ENCODE measurements at places on chromosomes 3 and 15.

GRCh38 chr3:135760581-135760980, 204.9 kb upstream of the PPP2R3A start:
- no peak for DNase-seq

DNA sequence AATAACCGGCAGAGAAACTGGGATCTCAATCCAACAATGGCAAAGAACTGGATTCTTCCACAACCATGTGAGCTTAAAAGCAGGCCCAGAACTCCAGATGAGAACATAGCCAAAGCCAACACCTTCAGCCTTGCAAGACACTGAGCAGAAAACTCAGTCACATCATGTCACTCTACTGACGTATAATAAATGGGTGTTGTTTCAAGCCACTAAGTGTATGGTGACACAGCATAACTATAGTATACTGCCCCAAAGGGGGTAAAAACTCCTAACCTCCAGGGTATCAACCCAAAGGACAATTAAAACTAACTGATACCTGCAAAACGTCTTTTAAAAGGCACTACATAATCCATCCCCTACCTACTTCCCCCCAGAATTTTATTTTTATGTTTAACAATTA, 69.5 kb downstream of the TRANK1 start:
- no peak for DNase-seq

DNA sequence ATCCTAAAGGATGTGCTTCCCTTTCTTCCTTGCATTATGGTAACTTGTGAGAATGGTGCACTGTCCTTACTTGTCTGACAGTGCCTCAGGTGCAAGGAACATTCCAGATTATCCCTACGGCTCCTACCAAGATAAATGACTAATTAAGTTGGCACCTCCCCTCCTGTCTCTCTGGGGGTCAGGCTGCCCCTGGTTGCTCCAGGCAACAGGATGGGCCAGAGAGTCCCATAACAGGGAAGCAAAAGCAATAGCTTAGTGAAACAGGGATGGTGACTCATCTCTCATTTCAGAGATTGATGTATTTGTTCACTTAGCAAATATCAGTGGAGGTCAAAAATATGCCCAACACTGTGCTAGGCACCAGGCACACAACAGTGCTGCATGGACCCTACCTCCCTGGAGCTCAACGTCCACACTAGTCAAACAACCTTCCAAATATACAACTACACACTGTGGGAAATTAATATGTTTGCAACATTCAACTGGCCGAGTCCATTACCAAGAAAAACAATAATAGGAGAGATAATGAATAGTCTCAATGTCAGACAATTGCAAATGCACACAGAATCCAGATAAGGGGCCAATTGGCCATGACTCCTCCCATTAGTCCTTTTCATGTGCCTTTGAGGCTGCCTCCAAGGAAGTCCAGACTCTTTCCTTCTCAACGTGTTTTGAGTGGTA, 249.0 kb downstream of the TLE3 start:
- no peak for DNase-seq

GRCh38 chr3:110180733-110181132, 843.4 kb upstream of the DPPA4 start:
- no peak for DNase-seq

GRCh38 chr3:66490984-66491383, 9.8 kb downstream of the LRIG1 start:
- no peak for DNase-seq

DNA sequence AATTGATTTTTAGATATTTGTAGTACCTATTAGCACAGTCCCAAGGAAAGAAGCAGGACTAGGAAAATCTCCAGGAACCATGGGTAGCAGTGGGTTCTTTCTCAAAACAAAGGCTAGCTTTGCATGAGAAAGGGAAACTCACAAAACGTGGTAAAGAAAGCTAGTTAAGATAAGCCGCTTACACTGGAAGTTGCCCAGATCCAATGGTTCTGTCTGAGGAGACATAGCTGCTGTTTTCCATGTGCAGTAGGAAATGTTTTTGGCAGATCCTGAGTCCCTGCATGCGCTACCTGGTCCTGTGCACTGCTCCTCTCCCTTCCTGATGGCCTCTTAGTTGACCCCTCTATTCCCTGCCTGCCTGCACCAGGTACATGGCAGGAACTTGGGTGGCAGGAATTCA, 60.4 kb downstream of the TFG start:
- DNase-seq, result no peak

DNA sequence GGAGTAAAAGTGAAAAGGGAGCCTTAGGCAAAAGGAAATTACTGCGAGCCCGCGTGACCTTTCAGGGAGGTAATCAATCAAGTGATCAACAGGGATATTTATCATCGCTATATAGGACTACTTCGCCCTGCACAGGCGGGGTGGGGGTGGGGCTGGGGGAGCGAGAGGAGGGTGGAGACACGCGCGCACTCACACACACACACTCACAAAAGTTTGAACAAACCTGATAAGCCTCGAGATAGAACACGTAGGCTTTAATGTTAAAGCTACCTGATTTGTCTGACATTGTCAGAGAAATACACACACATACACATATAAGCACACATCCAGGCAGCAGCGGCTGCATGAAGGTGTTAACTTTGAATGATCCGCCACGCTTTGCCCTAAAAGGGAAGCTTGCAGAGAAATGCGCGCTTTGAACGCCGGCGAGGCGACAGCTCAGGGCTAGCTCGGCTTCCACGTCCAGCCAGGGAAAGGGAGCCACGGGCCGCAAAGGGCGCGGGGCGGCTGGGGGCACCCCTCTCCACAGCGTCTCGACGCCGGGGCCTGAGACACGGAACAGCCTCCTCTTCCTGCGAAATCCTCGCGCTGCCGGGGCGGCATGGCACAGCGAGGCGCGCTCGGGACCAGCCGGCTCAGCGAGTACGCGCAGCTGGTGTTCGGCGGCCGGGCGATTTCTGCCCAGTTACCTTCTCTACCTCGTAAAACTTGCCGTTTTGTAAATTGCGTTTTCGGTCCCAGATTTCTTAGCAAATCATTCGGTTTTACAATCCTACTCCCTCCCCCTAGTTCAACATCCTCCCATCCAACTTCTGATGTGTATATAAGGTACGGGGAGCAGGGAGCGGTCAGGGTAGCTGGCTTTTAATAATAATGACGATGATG, 4.8 kb upstream of the MECOM start:
- DNase-seq, result peak; percentile 35

DNA sequence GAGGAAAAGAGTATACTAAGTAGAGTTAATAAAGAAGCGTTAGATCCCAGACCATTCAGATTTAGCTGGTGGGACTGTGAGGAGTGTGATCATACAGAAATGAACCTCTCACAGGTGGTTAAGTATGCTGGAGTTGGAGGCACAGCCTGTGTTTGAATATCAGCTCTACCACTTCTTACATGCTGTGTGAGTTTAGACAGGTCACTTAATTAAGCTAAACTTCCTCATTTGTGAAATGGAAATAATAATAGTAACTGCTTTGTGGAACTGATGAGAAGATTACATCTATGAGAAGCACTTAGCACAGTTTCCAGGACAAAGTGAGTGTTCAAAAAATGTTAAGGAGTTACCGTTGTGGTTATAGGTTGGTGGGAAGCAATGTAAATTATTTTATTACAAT, 8.4 kb downstream of the ACP3 start:
- DNase-seq, result no peak

DNA sequence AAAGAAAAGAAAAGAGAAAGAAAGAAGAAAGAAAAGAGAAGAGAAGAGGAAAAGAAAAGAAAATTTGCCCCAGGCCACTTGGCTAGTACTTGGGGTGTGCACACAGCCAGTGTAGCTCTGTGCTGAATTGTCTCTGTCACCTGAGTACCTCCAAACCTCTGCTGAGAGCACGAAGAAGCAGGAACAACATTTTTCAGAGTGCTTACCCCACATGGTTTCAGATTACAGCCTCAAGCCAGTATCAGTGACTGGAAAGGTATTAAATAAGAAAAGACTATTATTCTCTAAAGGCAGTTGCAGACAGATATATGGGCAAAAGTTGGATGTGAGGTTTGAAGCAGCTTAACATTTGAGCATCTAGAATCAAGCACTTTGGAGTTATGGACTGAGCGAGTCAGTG, 113.3 kb upstream of the PHLDB2 start:
- DNase-seq, result peak; percentile 47

DNA sequence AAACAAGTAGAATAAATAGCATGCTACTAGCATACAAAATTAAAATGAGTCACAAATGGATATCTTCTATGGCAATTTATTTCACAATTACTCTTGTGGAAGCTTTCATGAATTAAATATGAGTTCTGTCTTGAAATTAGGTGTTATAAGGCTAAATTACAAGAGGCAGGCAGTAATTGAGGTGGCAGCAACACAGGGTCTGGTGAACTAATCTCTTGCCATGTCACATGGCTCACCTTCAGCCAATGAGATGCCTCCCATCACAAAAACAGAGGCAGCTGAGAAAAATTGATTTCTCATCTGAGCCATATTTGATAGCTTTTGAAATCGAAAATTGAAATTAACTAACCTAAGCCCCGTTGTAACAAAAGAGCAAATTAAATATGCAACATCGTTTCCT, 268.8 kb downstream of the NR2F2 start:
- no peak for DNase-seq

- DNase-seq, result no peak
Observed at GRCh38 chr3:115445559-115445958, 177.8 kb upstream of the GAP43 start.

- DNase-seq, result no peak
Observed at GRCh38 chr3:124363476-124363875, 366.8 kb upstream of the UMPS start.

DNA sequence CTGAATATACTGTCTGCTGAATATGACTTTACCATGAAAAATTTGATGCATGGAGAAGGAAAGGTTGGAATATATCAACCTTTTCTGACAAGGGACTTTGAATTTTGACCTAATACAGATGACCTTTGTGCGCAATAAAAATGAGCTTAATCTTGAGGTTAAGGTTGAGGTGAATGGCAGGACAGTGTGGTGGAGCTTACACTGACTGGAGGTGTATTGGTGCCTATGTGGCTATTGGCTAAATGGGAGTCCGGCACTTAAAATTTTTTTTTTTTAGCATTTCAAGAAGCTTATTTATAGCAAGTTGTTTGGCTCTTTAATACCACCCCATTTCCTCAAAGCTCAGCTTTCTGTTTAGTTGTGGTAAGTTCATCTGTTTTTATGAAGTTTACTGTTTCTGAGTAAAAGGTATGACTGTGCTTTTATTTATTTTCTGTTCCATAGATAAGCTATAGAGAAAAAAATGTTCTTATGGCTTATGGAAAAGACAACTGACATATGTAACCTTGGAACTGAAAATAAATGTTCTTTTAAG, 15.2 kb downstream of the CDIN1 start:
- no peak for DNase-seq

DNA sequence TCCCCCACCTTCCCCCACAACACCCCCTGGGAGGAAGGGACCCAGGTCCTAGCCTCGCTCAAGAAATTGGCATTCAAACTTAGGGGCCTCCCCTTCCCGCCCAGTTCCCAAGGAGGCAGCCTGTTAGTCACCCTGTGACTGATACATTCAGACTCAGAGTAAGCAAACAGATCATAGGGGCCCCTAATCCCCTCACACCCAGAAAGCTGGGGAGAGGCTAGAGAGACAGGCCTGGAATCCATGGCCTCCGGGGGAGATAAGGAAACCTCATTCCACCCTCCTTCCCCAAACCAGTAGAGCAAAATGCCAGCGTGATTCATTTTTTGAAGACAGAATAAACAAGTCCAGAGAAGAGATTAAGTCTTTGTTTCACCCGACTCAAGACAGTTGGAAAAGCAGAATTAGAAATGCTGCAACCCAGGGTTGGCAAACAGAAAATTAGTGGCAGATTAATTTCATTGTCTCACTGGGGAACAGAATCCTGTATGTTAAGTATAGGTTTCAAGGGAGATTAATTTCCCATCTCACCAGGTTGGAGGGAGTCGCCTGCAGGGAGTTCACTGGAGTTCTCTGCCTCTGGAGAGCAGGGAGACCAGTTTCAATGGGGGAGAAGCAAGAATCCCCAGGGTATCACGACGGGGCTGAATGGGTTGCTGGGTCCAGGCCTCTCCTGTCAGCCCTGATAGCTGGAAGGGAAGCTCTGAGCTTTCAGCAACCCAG, 268.3 kb downstream of the UACA start:
- DNase-seq, result peak; percentile 19

DNA sequence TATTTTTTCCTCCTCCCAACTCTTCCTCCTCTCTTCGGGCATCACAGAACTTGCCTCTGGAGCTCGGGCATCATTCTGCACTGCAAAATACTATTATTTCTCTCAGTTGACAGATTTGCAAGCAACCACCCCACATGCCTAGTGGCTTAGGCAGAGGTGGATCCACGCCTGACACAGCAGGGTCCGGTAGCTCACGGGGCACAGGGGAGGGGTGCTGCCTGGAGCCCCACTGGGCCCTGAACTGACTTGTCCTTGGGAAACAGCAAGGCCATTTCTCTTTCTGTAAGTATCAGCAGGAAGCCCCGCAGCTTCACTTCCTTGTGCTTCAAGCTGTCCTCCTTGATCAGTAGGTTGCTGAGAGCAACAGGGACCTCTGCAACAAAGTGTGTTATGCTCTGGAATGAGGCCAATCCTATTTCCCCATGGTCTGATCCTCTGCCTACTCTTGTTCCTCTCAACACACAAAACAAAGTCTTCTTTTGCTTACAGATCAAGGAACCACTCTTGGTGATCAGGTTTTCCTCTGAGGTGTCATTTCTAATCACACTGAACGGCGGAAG, 69.1 kb downstream of the FAM174B start:
- DNase-seq, result no peak

- DNase-seq, result no peak
Observed at GRCh38 chr3:159974-160373, 36.6 kb upstream of the CHL1 start.

DNA sequence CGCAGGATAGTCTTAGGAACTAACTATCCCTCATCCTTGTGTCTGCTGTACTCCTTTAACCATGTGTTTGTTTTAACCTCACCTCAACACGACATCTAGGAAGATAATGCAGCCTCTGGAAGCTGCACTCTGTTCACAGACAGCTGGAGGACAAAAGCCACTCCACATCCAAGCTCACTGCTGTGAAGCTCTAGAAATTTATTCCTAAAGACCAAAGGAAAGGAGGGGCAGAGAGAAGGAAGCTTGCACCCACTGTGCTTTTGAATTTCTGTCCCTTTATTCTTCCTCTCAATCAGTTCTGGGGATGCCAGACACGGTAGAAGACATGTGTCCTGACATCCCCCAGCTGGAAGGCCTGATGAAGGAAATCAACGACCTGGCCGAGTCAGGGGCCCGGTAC, 182.9 kb upstream of the CHRM5 start:
- DNase-seq, result no peak

DNA sequence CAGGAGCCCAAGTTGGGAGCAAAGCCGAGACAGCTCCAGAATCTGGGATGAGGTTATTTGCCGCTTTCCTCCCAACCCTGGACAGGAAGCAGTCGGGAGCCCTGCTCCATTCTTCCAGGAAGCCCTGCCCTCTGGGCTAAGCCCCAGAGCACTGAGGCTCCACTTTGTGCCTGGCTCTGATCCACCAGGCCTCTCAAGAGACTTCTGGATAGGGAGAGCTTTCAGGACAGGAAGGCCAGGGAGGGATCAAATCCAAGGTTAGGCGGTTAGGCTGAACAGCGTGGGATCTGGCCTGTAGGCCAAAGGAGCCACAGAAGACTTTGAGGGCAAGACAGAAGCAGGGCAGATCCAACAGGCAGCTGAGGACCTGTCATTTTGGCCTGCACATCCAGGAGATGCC, 835 bp downstream of the STOML1 start:
- DNase-seq, result no peak

- no peak for DNase-seq
Observed at GRCh38 chr3:105119801-105120340, 246.8 kb upstream of the ALCAM start.
